ENCODE measurements at places on chromosomes 16 and 17.

DNA sequence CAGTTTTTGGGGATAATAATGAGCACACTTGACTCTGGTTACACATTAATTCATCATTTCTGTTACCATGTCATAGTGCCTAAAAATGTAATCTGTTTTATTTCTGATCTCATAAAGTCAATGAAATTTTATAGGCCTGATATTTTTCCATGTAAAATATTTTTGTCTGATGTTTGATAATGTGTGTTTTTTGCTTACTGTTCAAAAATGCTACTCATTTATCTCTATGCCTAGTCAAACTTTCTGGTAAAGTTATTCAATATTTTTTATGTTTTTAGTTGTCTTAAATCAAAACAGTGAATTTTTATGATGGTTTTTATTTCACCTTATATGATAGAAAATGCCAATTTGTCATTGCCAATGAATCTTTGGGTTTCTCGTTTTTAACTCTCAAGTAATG, 147.0 kb downstream of the AHSP start:
- no peak for DNase-seq

GRCh38 chr17:7120123-7120522, 5.5 kb upstream of the ASGR2 start:
- DNase-seq: no peak

DNA sequence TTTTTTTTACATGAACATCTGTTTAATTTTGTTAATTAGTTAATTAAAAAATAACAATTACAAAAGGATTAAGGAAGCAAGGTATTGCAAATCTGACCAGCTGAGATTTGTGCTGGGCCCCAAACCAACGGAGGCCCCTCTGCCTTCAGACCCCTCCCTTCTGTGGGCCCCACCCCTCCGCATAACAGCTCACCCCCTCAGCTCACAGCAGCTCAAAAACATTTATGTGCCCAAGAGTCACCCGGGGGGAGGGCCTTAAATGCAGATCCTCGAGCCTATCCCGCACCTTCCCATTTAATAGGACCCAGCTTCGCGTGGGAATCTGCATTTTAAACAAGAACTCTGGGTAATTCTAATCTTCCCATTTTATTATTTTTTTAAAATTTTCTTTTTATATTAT, 75.0 kb downstream of the MGAT5B start:
- DNase-seq: no peak

DNA sequence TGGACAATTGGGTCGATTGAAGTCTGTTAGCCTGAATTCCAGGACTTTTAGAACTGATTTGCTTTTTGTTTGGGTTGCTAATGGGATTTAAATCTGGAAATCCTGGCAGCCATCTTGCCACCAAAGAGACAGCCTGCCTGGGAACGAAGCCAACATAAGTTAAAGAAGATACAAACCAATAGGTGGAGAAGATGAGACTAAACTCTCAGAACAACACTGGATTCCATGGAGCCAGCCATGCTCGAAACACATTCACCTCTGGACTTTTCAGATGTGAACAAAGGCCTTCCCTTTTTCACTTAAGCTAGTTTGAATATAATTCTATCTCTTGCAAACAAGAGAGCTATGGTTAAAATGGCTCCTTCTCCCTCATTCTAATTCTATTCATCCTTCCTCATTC, 135.9 kb downstream of the TOX3 start:
- no peak for DNase-seq

DNA sequence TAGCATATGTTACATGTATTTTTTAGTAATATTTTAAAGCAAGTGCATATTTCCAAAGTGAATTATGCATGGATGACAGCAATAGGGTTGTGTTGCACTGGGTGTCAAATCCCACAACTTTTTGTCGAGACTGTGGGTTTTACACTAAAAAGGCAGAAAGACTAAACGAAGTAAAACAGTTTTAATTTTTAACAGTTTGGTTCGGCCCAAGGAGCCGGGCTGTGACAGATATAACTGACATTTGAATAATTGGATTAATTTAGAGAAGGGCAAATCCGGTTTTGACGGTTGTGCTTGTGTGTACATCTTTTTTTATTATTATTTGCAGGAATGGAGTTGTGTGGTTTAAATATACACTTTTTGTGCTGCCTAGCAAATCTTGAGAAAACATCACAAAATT, 263.6 kb downstream of the FTO start:
- DNase-seq: no peak

- peak; percentile 55 for DNase-seq
These were observed 19.9 kb downstream of the TLE7 start for GRCh38 chr16:71421911-71422310.

- DNase-seq: no peak
These were observed 20.4 kb downstream of the ZNHIT3 start for GRCh38 chr17:36506831-36507230.

DNA sequence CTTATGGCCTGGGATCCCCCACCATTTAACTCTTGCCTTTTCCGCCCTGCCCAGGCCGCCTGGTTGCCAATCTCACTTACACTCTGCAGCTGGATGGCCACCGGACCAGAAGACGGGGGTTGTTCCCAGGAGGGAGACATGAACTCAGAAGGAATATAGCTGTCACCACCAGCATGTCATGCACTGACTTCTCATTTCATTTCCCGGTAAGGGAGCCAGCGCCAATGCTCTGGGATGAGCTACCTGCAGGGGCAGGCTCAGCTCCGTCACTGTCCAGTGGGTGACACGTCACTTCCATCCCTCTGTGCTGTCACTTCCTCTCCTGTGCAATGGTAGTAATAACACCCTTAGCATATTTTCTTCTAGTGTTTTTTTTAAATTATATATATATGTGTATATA, 26.7 kb downstream of the ITGAL start:
- no peak for DNase-seq

DNA sequence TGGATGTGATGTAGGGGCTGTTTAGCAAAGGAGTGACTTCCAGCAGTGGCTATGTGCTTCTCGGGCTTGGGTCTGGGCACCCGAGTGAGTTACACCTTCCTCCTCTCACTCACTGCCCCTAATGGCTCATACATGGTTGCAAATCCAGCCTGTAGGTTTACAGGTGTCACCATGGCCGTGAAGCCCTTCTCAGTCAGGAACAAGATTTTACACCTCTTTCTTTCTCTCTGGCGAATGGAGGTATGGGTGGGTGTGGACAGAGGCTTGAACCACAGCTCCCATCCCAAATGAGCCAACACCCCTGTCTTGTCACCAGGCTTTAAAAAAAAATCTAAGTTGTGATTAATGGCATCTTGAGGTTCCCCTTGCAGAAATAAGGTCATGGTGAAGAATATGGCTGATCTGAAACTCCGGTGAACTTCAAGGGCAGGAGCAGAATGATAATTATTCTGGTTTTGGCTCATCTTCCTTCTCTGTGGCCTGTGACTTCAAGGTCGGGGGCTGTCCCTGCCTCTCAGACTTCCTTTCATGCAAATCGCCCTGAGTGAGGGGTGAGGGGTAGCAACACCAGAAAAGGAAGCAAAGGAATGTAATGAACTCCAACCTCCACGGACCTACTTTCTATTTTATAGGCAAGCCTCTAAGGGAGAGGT, 331.2 kb downstream of the MAF start:
- peak; percentile 40 for DNase-seq

DNA sequence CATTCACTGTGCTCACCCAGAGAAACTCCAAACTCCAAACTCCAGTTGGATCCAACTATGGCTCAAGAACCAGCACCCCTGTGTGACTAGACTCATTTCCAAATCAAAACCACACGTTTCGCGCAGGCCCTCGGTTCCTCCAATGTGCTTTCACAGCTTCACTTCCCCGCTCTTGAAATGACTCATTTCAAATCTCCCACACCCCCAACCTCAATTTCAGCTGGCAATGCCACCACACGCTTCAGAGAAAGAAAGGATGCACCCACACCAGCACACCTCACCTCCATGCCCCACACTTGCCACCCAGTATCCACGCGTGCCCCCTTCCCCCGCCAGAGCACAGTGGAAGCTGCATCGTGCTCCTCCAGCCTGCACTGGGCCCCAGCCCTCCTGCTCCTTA, 9.0 kb downstream of the TMEM92 start:
- DNase-seq: no peak

GRCh38 chr16:74487634-74488495, 66.6 kb upstream of the CLEC18B start:
- no peak for DNase-seq

- no peak for DNase-seq
These were observed 15.2 kb upstream of the RPL13 start for GRCh38 chr16:89545044-89545830.

DNA sequence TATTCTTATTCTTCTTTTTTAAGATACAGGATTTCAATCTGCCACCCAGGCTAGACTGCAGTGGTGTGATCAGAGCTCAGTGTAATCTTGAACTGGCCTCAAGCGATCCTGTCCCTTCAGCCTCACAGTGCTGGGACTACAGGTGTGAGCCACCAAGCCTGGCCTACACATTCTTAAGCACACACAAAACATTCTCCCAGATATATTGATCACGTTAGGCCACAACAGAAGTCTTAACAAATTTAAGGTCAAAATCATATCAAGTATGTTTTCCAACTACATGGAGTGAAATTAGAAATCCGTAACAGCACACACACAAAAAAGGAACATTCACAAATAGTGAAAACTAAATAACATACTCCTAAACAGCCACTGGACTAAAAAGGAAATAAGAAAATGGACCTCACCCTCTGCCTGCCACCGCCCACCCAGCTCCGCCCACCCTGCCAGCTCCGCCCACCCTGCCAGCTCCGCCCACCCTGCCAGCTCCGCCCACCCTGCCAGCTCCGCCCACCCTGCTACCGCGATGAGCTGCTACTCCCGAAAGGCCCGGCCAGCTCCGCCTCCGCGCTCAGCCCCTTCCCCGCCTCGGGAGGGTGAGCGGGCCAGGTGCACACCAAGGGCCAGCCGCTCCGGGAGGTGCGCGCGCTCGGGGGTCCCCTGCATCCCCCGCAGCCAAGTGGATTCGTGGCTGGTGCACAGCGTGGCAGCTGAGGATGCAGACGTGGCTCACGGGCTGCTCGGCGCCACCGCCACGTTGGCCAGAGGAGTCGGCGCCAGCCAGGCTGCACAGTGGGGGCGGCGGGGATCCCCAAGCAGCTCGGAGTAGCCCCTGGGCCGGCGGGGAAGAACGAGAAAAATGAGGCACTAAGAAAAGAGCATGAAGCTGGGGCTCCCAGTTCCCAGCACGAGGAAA, 41.2 kb downstream of the C16orf87 start:
- peak; percentile 20 for DNase-seq

DNA sequence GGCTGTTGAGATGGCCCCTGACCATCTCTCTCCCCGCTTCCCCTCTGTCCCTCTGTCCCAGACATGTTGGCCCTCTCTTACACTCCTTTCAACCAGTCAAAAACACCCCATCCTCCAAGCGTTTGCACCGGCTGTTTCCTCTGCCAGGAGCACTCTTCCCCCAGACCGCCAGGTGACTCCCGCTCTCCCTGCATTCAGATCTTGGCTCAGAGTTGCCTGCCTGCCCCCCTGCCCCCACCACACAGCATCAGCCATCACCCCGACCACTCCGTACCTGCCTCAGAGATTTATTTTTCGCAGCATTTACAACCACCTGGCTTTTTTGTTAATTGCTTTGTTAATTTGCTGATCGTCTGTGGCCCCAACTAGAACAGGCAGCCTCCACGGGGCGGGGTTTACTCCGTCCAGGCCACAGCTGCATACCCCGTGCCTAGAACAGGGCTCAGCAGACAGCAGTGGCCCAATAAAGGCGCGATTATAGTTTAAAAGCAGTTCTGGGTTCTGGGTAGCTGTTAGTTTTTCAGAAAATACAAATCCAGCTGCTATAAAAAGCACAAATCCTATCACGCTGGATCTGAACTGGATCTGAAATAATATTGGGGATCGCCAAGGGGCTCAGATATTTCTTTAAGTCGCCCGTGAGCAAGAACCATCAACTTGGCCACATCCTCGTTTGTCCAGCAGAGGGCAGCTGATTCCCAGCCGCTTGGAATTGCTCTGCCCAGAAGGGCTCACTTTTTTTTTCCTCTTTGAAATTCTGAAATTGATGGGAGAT, 173.6 kb downstream of the IRF8 start:
- peak; percentile 49 for DNase-seq

DNA sequence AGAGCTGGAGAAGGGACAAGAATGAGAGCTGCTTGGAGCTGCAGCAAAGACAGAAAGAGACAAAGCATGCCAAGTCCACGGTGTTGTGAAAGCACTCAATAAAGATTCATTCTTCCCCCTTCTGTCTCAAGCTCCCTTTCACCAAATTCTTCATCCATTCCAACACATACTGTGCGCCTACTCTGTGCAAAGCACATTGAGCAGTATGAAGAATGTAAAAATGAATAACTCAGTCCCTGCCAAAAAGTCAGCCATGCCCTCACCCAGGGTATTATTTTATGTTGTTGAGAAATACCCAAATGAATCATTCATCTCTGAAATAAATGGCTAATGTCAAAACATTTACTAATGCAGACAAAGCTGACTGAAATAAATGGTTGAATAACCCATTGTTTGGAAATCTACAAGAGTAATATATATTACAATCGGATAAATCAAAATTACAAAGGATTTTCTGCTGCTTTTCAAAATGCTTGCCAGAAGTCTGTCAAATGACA, 282.9 kb upstream of the IRX5 start:
- no peak for DNase-seq
